BJ (cell line): ENCODE measurements at places on chromosomes 2 and 18. TPM values are rescaled to one million over a fixed set of nuclear protein-coding genes. Genes with fewer than 3 reads are reported as not detected.

ALKAL2 gene
- not detected in 2 replicates for polyA plus RNA-seq

IKZF2 gene
- polyA plus RNA-seq: 2.4 and 2.9 TPM in 2 replicates

RAB17 gene
- polyA plus RNA-seq: 0.25 and 0.51 TPM in 2 replicates

HOXD1 gene
- polyA plus RNA-seq: not detected in 2 replicates

TMEM200C gene
- polyA plus RNA-seq: not detected in 2 replicates

RNF181 gene
- 376 and 394 TPM in 2 replicates for polyA plus RNA-seq

- no peak for DNase-seq
Observed at GRCh38 chr2:204863336-204863735, 318.1 kb downstream of the PARD3B start.

GRCh38 chr18:33135951-33136660, 304.4 kb downstream of the CCDC178 start:
- no peak for DNase-seq

- no peak for DNase-seq
Observed at GRCh38 chr2:45171136-45171501, 161.9 kb upstream of the SIX2 start.

GRCh38 chr2:112869258-112869842, 32.8 kb upstream of the IL1B start:
- peak; percentile 79 for DNase-seq

GRCh38 chr2:197851451-197851850, 47.1 kb downstream of the PLCL1 start:
- no peak for DNase-seq

DNA sequence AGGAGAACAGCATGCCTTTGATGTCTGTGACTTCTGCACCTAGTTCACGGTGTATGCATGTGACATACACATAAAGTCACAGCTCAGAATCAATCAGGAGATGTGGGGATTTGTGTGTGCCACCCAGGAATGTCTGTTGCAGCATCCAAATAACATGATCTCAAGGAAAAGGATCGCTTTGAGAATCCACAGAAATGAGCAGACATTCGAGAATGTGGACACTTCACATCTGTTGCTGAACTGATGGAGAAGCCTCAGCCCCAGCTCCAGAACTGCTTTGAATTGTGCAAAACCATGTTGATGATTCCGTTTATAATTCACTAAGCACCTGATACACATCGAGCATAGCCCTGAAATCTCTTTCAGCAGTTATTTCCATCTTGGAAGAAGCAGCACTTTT, 208.6 kb downstream of the CMPK2 start:
- no peak for DNase-seq

- DNase-seq: no peak
Observed at GRCh38 chr18:79962311-79962710, 2.1 kb upstream of the HSBP1L1 start.

- DNase-seq: no peak
Observed at GRCh38 chr2:2742726-2743125, 411.7 kb upstream of the MYT1L start.
